ENCODE measurements at places on chromosomes 12 and 14.

DNA sequence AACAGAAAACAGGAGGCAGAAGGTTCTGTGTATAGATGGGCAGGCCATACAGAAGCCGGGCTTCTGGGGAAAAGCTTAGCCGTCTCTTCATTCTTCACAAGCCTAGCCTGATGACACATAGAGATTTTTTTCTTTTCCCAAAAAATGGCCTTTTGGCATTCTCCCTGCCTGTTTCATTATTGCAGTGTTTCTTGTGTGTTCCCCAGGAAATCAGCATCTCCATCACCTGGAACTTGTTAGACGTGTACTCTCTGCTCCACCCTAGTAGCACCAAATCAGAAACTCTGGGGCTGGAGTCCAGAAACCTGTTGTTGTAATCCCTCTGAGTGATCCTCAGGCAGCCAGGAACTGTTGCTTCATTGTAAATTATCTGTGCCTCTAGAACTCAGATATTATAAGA, 388.1 kb downstream of the CCDC91 start:
- no peak for DNase-seq

GRCh38 chr14:68634332-68634731, 158.5 kb downstream of the ZFP36L1 start:
- DNase-seq = no peak

GRCh38 chr12:122686538-122686937, 16.6 kb downstream of the HCAR2 start:
- no peak for DNase-seq

DNA sequence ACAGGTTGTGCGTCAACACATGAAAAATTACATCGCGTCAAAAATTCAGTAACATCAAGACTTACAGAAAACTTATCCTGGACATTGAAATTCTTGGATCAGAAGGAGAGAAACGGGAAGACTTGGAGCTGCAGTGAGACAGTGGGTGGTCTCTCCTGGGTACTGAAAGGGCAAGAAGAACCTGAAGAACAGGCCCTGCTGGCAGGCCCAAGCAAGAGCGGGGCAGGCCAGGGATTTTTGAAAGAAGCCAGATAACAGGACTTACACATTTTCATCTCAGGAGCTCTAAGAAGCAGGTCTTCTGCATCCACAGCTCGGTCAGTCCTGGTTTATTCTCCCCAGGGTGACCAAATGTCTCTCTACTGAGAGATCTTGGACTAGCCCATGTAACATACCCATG, 466.5 kb upstream of the SOX5 start:
- DNase-seq = no peak

DNA sequence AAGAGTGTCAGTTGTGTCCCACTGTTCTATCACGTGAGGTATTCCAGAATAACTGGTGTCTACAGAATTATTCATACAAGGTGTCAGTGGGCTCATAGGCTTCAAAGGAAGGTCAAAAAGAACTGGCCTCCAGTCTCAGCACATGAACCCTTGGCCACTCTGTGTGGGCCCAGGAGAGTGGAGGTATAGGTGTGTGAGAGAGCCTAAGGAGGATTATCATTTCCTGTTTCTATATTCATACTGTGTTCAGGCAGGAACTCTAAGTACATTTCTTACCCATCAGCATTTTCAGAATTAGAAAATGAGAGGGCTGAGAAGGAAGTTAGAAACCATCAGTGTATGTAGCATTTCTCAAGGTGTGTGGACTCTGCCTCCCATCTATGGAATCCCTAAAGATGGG, 87.0 kb downstream of the BTG1 start:
- no peak for DNase-seq

- DNase-seq = no peak
Measured at GRCh38 chr12:68269779-68270178, 16.4 kb upstream of the IL22 start.
